ENCODE measurements at places on chromosomes 3 and 15.

DNA sequence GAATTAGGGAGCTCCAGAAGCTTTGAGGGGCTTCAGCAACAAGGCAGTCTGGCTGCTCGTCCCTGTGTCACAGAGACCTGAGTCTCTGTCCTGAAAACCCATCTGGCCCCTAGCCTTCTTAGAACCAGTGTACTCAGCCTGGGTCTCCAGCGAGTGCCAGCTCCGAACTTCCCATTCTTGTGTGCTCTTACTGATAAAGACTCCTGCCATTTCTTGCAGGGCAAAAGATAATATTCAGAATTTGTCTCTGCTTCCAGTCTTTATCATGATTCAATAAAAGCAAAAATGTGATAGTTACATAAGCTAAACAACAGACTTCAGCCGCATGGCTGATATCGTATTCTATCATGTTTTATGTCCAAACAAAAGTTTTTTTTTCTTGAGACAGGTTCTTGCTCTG lies 36.0 kb upstream of the BCL2A1 start:
- no peak for DNase-seq

- no peak for DNase-seq
Observed at GRCh38 chr3:44988073-44988472, 12.0 kb downstream of the EXOSC7 start.

DNA sequence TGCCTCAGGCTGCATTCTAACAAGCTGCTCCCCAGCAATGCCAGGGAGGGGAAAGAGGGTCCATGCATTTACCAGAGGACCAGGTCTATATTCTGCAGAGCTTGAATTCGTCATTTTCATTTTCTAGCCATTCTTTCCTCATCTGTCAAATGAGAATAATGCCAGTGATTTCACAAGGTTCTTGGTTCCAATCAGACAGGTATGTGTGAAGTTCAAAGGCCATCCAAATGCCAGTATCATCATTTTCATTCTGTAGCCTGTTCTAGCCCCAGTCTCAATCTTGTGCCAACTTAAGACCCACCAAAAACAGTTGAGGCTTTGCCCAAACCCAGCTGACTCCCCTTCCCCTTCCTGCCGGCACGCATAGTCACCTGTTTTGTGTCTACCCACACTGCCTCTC lies 112.7 kb downstream of the IQSEC1 start:
- no peak for DNase-seq

DNA sequence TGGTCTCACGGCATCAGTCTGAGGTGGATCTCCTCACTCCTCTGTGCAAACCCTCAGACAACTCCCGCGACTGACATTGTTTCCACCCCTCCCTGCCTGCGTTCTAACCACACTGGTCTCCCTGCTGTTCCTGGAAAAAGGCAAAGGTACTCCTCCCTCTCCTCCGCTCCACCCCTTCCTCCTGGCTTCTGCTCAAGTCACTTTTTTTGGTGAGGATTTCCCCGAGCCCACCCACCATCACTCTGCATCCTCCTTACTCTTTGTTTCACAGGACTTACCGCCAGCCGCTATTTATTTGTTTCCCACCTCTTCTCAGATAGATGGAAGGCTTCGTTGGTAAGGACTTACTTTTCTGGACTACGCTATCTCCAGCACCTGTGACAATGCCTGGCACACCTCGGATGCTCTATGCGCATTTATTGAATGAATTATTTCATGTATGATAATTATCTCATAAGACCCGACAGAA lies 25.6 kb downstream of the PRR23E start:
- no peak for DNase-seq

GRCh38 chr3:127274200-127274760 lies 13.6 kb downstream of the PRR20G start:
- DNase-seq, result no peak

GRCh38 chr3:130700541-130700940 lies 46.1 kb downstream of the PIK3R4 start:
- DNase-seq, result no peak

GRCh38 chr3:120503727-120504616 lies 53.2 kb upstream of the FSTL1 start:
- DNase-seq, result no peak

- no peak for DNase-seq
Observed at GRCh38 chr3:100206687-100207086, 54.1 kb upstream of the TBC1D23 start.

- no peak for DNase-seq
Observed at GRCh38 chr15:65494076-65494475, 23.4 kb downstream of the DPP8 start.

DNA sequence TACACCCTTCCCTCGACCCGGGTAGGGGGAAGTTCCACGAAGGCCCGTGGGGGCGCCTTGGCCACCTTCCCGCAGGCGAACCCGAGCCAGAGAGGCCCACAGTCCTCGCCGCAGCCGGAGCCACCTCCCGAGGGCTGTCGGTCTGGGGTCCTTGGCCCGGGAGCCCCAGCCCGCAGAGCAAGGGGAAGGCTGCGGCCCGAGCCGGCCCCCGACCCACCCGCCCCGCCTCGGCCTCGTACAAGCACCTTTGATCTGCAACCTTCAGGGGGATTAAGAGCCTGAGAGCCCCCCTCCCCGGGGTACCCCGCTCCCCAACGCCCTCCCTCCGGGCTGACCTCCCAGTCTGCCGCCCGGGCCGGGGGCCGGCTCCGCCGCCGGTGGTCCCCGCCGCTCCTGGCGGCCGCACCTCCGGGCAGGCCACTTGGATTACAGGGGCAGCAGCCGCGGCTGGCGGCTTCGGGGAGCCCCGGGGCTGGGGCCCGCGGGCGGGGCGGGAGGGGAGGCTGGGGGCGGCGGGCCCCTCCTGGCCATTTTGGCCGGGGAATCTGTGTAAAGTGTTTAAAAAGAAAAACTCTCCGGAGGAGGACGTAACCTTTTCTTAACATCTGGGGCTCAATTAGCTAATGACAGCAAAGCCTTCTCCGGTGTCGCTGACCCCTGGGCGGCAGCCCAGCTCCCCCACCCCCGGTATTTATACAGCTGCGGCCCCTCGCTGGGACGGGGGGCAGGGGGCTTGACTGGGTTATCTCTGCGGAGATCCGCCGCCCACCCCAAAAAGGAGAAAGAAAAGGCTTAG lies 40.2 kb downstream of the EPHB3 start:
- no peak for DNase-seq

DNA sequence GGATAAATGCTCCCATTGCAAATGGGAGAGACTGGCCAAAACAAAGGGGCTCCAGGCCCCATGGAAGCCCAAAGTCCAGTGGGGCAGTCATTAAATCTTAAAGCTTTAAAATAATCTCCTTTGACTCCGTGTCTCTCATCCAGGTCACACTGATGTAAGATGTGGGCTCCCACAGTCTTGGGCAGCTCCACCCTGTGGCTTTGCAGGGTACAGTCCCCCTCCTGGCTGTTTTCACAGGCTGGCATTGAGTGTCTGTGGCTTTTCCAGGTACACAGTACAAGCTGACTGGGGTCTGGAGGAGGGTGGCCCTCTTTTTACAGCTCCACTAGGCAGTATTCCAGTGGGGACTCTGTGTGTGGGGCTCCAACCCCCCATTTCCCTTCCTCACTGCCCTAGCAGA lies 45.9 kb downstream of the NIPA2 start:
- no peak for DNase-seq

- DNase-seq, result no peak
Observed at GRCh38 chr15:99440551-99441443, 125.0 kb upstream of the MEF2A start.

GRCh38 chr3:158961911-158962310 lies 160.1 kb downstream of the MFSD1 start:
- DNase-seq, result no peak

- DNase-seq, result no peak
Observed at GRCh38 chr3:194661374-194661773, 10.6 kb downstream of the LSG1 start.

DNA sequence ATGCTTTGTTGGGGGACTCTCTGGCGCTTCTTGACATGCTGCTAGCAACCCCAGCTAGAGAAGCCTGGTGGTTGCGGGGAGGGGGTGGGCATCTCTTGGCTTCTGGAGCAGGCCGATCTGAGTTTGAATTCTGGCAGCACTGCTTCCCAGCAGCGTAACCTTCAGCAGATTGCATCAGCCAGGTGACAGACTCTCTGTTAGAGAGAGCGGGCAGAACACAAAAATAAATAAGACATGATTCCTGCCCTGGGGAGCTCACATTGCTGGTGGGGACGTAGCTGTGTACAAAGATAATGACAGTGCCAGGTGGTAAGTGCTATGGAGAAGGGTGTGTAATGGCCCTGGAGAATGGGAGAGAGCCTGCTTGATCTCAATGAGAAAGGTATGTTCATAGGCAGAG lies 87.4 kb downstream of the THSD4 start:
- no peak for DNase-seq

DNA sequence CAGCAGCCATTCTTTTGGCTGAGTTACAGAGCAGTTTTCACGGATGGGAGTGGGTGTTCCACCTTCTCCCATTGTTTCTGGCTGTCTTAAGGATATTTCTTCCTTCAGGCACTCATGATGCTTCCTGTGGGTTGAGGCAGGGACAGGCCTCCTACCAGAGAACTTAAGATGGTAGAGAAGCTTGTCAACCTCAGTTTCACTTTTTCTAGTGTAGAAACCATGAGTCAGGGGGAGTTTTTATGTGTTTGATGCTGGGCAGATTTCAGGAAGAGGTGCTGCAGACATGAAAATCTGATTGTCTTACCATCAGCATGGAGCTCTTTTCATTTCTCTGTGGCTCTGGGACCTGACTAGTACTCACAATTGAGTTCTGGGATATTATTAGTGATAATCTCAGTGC lies 48.7 kb upstream of the VEPH1 start:
- no peak for DNase-seq

GRCh38 chr3:70049761-70050160 lies 50.2 kb downstream of the SAMMSON start:
- DNase-seq, result no peak

DNA sequence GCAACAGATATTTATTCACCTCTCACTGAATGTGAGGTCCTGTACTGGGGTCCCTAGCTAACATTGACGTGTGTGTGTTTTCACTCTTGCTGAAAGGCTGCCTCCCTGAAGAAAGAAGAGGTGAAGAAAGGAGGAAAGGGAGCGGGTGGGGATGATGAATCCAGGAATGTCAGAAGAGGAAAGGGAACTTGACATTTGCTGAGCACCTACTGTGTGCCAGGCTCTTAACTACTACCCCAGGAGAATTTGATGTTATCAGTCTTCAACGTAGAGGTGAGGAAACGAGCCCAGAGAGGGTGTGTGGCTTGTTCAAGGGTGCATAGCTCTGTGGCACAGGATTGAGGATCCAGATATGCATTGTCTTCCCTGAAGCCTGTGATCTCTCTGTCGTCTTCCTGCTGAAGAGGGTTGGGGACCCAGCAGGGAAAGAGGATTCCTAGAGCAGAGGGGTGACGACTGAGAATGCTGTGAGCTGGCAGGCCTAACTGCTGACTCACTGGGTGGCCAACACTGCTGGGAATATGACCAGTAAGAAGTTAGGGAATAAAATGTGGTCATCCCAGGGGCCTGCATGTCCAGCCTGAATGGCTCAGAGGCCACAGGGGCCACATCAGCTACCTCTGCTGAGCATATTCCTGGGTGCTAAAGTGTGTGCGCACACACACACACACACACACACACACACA lies 6.6 kb upstream of the ATP2B2 start:
- DNase-seq, result no peak

GRCh38 chr15:95656595-95656994 lies 673.9 kb upstream of the NR2F2 start:
- DNase-seq, result no peak

GRCh38 chr15:76987276-76987675 lies 7.7 kb upstream of the PSTPIP1 start:
- DNase-seq, result no peak

GRCh38 chr3:8416965-8417364 lies 84.7 kb upstream of the LMCD1 start:
- no peak for DNase-seq

DNA sequence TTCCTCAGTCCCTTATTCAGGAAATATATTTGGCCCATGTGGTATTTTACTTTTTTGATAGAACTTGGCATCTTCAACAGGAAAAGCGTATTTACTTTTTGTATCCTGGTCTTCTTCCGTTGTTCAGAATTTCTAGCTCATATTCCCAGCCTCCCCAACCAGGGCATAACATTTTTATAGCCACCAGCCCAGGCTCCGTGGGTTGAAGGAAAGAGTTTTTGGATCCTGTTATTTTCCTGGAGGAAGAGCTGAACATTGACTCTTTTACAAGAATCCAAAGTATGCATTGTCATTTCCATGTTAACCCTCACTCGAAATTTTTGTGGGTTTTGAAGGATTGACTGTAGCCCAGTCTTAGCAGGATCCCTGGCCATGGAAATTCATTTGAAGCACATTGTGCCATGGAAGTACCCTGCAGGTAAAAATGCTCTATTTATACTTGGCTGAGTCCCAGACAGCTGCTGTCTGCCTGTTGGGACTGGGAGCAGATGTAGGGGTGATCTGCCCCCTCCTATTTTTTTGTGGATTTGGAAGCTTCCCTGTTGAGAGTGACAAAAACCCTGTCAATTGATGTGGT lies 98.8 kb downstream of the AKAP13 start:
- DNase-seq, result no peak

- no peak for DNase-seq
Observed at GRCh38 chr3:72265256-72266015, 480.5 kb upstream of the PROK2 start.

- no peak for DNase-seq
Observed at GRCh38 chr15:84830036-84830435, 12.9 kb downstream of the ALPK3 start.

DNA sequence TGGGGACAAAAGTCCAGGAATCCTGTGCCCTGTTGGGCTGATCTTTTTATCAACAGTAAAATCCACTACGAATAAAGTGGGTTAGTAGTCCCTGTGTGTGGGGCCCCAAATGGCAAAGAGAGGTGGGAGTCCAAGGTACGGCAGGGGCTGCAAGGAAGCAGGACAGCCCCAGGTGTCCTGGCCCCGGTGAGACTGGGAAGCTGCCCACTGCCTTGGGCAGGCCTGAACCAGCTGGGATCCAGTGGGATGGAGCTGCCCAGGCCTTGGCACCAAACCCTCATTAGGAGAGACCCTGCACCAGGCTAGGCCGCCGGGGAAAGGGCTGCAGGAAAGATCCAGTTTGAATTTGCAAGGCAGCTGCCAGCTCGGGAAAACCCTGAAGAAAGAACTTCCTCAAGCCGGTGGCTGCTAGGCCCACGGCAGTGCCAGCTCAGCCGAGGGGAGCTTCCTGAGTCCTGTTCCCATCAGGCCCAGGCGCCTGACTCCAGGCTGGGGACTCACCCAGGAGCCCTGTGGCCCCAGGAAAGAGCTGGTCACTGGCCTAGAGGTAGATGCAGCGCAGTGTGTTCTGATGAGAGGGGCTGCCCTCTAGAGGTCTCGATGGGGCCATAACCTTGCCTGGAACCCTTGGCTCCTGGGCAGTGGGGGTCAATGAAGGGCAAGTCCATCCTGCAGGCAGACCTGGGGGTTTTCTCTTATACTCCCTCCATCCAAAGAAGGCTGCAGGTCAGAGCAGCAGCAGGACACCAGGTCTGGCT lies 14.4 kb upstream of the GNAI2 start:
- DNase-seq, result no peak

GRCh38 chr3:124597273-124597672 lies 133.0 kb upstream of the UMPS start:
- DNase-seq, result no peak

GRCh38 chr15:63157891-63158431 lies 684 bp upstream of the RPS27L start:
- DNase-seq, result no peak

GRCh38 chr15:70466305-70466704 lies 297.1 kb downstream of the UACA start:
- DNase-seq, result no peak

- no peak for DNase-seq
Observed at GRCh38 chr3:123734527-123734902, 149.6 kb downstream of the MYLK start.

GRCh38 chr15:53448232-53449015 lies 311.0 kb downstream of the WDR72 start:
- no peak for DNase-seq

Measured in activated CD8-positive, alpha-beta memory T cell treated with anti-CD3 and anti-CD28 coated beads for 1 hour (primary cell).